ENCODE measurements at places on chromosomes 3 and 15. TPM values are rescaled to one million over a fixed set of nuclear protein-coding genes. Genes with fewer than 3 reads are reported as not detected.

DNA sequence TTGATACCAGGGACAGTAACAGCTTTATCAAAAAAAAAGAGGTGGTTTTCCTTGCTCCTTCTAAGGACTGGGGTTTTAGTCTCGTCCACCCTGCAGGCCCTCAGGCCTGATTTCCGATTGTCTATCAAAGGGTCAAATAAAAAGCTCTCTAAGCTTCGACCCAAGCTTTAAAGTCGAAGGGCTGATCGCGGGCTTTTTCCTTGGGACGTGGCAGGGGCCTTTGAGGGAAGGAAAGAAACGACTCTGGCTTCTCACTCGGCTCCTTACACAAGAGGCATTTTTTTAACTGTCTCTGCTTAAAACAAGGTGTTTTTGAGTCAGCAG, 354 bp upstream of the KLHL24 start:
- no peaks in the 10 kb centered on the region for H3K36me3 ChIP-seq
- DNase-seq = no peak
- no peaks in the 10 kb centered on the region for H3K27me3 ChIP-seq
- peak overlapping the region; percentile 88 for H3K4me3 ChIP-seq
- peaks cover 5% of the 10 kb centered on the region for H3K4me1 ChIP-seq

DNA sequence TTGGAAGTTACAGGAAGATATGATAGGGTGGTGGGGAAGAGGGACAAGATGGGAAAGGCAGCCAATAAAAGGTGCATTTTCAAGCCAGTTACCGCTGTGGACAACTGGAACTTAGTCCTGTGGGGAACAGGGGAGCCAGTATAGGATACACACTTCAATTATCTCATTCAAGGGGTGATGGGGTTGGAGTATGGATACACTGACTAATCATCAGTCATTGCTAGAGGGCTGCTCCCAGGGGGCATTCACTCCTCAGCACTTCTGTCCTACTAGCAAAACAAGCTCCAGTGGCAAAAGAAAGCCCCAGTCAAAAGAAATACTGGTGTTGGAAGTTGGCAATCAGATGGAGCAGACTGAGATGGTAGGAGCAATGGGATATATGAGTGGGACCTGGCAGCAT, 183.4 kb upstream of the GADL1 start:
- peak overlapping the region; percentile 83 for H3K27ac ChIP-seq
- H3K4me3 ChIP-seq = no peak overlapping the region
- peaks cover 30% of the 10 kb centered on the region for H3K4me1 ChIP-seq
- no peaks in the 10 kb centered on the region for H3K27me3 ChIP-seq

The CACNA2D2 gene
- total RNA-seq = 1.00 TPM

DNA sequence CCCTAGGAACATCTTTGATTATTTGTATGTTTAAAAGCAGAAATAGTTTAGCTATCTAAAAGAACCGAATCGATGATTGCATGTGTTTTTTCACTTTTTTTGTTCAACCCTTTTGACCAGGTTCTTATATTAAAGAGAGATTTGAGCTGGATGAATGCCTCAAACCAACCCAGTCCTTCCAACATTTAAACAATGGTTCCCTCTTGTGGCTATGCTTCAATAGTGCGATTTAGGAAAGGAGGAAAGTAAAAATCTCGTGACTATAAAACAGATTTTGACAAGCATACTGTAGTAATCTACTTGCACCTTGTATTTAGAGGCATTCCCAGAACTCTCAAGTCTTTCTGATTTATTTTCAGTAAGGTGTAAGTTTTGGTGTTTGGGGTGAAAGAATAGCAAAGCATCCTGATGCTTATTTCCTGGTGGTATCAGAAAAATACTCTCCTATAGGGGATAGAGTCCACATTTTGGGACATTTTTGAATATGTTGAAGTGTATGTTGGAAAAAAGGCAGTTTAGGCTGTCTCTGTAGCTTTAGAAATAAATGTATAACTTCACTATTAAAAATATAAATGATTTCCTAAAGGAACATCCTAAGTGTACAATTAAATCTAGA, 159.6 kb upstream of the KCNH8 start:
- H3K4me3 ChIP-seq = no peak overlapping the region
- no peak overlapping the region for H3K27ac ChIP-seq

- no peaks in the 10 kb centered on the region for H3K4me1 ChIP-seq
- H3K4me3 ChIP-seq = no peak overlapping the region
- H3K27ac ChIP-seq = no peak overlapping the region
- no peaks in the 10 kb centered on the region for H3K36me3 ChIP-seq
- DNase-seq = peak; percentile 12
- no peaks in the 10 kb centered on the region for H3K27me3 ChIP-seq
Observed at GRCh38 chr15:42331235-42331634, 28.1 kb upstream of the CAPN3 start.

- peaks cover 14% of the 10 kb centered on the region for H3K27me3 ChIP-seq
- peaks cover 5% of the 10 kb centered on the region for H3K4me1 ChIP-seq
- no peak for DNase-seq
- H3K4me3 ChIP-seq = no peak overlapping the region
- H3K27ac ChIP-seq = no peak overlapping the region
Observed at GRCh38 chr15:50186752-50187151, 4.8 kb downstream of the SLC27A2 start.

DNA sequence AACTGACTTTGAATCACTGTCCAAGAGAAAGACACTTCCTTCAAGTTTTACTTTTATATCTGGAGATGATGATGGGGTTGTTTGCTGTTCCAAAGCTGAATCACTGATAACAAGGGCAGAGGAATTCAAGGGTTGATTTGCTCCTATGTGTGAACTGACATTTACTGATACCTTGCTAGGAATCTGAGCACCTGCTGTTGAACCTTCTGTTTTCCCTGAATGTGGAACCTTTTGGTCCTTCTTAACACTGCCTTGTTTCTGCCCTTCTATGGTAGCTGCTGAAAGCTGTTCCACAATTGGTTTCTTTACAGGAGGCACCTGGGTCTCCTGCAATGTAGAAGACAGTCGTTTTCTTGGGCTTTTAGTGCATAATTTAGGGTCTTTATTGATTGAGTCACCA, 102.0 kb upstream of the NEDD4 start:
- peaks cover 44% of the 10 kb centered on the region for H3K36me3 ChIP-seq
- DNase-seq = no peak
- no peaks in the 10 kb centered on the region for H3K27me3 ChIP-seq
- H3K4me3 ChIP-seq = no peak overlapping the region
- H3K27ac ChIP-seq = no peak overlapping the region

DNA sequence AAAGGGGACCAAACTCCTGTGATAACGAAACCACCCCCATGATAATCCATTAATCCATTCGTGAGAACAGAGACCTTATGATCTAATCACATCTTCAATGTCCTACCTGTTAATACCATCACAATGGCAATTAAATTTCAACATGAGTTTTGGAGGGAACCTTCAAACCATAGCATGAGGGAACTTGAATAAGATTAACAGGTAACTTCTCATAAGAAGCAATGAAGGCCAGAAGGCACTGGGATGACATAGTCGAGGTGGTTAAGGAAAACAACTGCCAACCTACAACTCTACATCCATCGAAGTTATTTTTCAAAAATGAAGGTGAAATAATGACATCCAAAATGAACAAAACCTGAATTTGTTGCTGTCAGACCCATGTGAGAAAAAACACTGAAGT, 478.9 kb downstream of the EDEM1 start:
- no peak overlapping the region for H3K4me3 ChIP-seq
- DNase-seq = no peak
- H3K36me3 ChIP-seq = no peaks in the 10 kb centered on the region
- H3K27me3 ChIP-seq = no peaks in the 10 kb centered on the region

- no peak overlapping the region for H3K4me3 ChIP-seq
- H3K4me1 ChIP-seq = peaks cover 5% of the 10 kb centered on the region
- peak; percentile 98 for DNase-seq
- peak overlapping the region; percentile 86 for H3K27ac ChIP-seq
- no peaks in the 10 kb centered on the region for H3K27me3 ChIP-seq
Observed at GRCh38 chr15:43150191-43150929, 17.0 kb downstream of the TMEM62 start.

- H3K4me1 ChIP-seq = no peaks in the 10 kb centered on the region
- no peak for DNase-seq
- H3K4me3 ChIP-seq = no peak overlapping the region
- no peaks in the 10 kb centered on the region for H3K27me3 ChIP-seq
- H3K36me3 ChIP-seq = no peaks in the 10 kb centered on the region
- no peak overlapping the region for H3K27ac ChIP-seq
Observed at GRCh38 chr3:160279657-160280056, 54.4 kb downstream of the C3orf80 start.

The FAM81A gene
- 0.94 TPM for total RNA-seq

DNA sequence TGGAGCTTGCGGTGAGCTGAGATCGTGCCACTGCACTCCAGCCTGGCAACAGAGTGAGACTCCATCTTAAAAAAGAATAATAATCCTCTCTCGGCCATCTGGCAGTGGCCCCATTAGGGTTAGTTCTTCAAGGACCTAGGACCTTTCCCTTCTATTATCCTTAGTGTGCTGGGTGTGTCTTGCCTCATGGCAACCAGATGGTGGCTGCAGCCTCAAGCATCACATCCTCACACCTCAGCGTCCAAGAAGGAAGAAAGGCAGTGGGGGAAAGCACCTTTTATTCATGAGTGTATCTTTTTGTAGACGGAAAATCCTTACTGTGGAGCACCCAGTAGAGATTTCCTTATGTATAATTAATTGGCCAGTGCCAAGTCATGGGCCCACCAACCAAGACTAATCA, 42.7 kb upstream of the TFRC start:
- no peaks in the 10 kb centered on the region for H3K27me3 ChIP-seq
- no peaks in the 10 kb centered on the region for H3K36me3 ChIP-seq
- H3K27ac ChIP-seq = no peak overlapping the region
- H3K4me1 ChIP-seq = no peaks in the 10 kb centered on the region

DNA sequence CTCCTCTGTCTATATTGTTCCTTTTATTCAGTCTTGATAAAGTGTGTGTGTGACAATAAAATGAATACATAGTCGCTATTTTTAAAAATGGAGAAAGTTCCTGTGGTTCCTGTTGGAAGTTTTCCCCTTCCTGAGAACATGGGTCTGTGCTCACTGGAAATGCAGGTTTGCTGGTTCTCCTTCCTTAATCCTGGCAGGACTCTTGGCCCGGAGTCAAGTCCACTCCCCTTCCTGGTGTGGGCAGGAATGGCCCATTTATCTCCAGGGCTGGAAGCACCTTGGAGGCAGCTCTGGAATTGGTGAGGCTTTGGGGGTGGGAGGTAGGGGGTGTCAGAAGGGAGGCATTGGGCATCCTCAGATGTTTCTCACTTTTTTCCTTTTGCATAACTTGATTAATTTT, 30.1 kb downstream of the FOXL2 start:
- no peak for DNase-seq
- no peak overlapping the region for H3K4me3 ChIP-seq
- H3K27ac ChIP-seq = no peak overlapping the region
- no peaks in the 10 kb centered on the region for H3K36me3 ChIP-seq

- no peak overlapping the region for H3K4me3 ChIP-seq
- H3K4me1 ChIP-seq = no peaks in the 10 kb centered on the region
- H3K27ac ChIP-seq = no peak overlapping the region
- no peak for DNase-seq
- H3K27me3 ChIP-seq = peaks cover 3% of the 10 kb centered on the region
- no peaks in the 10 kb centered on the region for H3K36me3 ChIP-seq
Observed at GRCh38 chr3:127363171-127363570, 75.3 kb upstream of the PRR20G start.

The C3orf70 gene
- 5.7 TPM for total RNA-seq

DNA sequence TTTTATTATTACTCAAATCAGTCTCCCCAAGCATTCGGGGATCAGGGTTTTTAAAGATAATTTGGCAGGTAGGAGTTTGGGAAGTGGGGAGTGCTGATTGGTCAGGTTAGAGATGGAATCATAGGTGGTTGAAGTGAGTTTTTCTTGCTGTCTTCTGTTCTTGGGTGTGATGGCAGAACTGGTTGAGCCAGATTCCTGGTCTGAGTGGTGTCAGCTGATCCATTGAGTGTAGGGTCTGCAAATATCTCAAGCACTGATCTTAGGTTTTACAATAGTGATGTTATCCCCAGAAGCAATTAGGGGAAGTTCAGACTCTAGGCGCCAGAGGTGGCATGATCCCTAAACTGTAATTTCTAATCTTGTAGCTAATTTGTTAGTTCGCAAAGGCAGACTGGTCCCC, 20.6 kb upstream of the TRANK1 start:
- no peak for DNase-seq
- H3K4me1 ChIP-seq = peaks cover 7% of the 10 kb centered on the region
- H3K4me3 ChIP-seq = no peak overlapping the region
- no peak overlapping the region for H3K27ac ChIP-seq
- no peaks in the 10 kb centered on the region for H3K27me3 ChIP-seq

GRCh38 chr15:33737687-33738601, 230.4 kb upstream of the CHRM5 start:
- no peak for DNase-seq
- H3K4me3 ChIP-seq = no peak overlapping the region
- no peaks in the 10 kb centered on the region for H3K4me1 ChIP-seq
- H3K27ac ChIP-seq = no peak overlapping the region
- peaks cover 8% of the 10 kb centered on the region for H3K27me3 ChIP-seq

The SSUH2 gene
- not detected for total RNA-seq

GRCh38 chr15:59999612-60000112, 4.4 kb upstream of the FOXB1 start:
- peaks cover 97% of the 10 kb centered on the region for H3K27me3 ChIP-seq
- H3K4me3 ChIP-seq = no peak overlapping the region
- peaks cover 9% of the 10 kb centered on the region for H3K4me1 ChIP-seq
- DNase-seq = no peak

DNA sequence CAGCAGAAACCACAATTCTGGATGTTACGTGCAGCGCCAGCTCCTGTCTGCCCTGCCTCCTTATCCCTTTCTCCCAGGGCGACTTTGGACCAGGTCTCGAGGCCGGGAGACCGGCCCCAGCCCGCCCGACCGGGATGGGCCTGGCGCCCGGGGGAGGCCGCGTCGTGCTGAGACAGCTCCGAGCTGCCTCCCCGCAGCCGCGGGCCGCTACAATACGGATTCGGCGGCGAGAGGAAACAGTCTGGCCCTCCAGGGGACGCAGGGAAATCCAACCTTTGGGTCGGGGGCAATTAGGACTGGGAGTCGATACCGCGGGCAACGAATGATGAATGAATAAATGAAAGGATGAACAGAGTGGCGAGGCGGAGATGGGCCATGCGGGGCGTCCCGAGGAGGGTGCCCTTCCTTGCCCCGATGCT, 537 bp downstream of the GRAMD2A start:
- peaks cover 37% of the 10 kb centered on the region for H3K36me3 ChIP-seq
- H3K27ac ChIP-seq = no peak overlapping the region
- no peak overlapping the region for H3K4me3 ChIP-seq
- peaks cover 7% of the 10 kb centered on the region for H3K4me1 ChIP-seq
- no peaks in the 10 kb centered on the region for H3K27me3 ChIP-seq

- DNase-seq = no peak
- H3K36me3 ChIP-seq = no peaks in the 10 kb centered on the region
- H3K4me1 ChIP-seq = no peaks in the 10 kb centered on the region
- no peak overlapping the region for H3K27ac ChIP-seq
- H3K27me3 ChIP-seq = no peaks in the 10 kb centered on the region
Observed at GRCh38 chr3:162742159-162742717, 1245.6 kb downstream of the OTOL1 start.

DNA sequence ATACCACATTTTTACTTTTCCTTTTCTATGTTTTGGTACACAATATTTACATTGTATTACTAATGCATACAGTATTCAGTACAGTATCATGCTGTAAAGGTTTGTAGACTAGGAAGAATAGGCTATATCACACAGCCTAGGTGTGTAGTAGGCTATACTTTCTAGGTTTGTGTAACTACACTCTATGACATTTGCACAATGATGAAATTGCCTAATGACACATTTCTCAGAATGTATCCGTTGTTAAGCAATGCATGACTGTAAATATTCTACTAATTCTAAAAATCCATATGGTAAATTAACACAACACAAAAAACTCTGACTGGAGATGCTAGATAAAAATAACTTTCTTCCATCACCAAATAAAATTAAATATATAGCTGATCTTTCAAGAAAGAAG, 16.2 kb downstream of the NEDD4 start:
- H3K4me3 ChIP-seq = no peak overlapping the region
- DNase-seq = no peak
- H3K27me3 ChIP-seq = no peaks in the 10 kb centered on the region
- H3K27ac ChIP-seq = no peak overlapping the region
- H3K4me1 ChIP-seq = no peaks in the 10 kb centered on the region

Measured in astrocyte (in vitro differentiated cells and primary cell).